Hematopoietic multipotent progenitor cell treated with erythropoietin and hydrocortisone succinate and interleukin-3 and kit ligand, for 4 days (in vitro differentiated cells): ENCODE measurements at places on chromosomes 7 and 10.
A peak's percentile ranks its signal among the peaks of the same experiment; 100 is the strongest.

DNA sequence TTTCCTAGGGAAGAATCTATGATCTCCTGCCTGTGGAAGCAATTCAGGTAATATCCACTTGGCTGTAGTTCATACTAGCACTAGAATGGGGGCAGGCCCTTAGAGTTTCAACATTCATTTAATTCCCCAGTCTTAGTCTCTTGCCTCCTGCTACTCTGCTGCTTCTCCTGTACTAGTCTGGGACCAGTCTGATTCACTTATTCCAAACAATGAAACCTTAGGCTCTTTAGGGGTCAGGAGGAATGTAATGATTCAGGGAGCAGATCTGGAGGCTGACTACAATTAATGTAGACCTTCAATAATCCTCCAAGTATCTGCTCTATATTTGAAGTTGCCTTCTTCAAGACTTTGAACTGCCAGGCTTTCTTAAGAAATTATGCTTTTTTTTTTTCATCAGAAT lies 101.8 kb downstream of the GNAT3 start:
- DNase-seq: no peak

GRCh38 chr10:96400465-96400864 lies 41.7 kb upstream of the OPALIN start:
- no peak for DNase-seq

DNA sequence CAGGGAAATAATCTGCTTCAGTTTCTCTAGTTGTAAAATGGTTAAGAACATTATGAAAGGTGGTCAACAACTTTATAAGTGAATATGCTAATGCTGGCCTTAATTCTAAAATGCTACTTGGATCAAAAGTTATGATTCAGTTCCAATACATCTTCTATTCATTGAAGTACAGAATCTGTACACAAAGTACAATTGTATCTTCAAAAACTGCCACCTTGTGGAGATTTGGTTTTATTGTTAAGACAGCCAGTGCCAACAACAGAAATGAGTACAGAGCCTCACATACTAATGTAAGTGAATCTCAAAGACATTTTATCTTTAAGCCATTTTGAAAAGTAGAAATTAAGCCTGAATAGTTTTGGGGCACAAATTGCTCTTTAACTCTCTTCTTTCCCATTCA lies 194.0 kb downstream of the CFTR start:
- peak; percentile 60 for DNase-seq

DNA sequence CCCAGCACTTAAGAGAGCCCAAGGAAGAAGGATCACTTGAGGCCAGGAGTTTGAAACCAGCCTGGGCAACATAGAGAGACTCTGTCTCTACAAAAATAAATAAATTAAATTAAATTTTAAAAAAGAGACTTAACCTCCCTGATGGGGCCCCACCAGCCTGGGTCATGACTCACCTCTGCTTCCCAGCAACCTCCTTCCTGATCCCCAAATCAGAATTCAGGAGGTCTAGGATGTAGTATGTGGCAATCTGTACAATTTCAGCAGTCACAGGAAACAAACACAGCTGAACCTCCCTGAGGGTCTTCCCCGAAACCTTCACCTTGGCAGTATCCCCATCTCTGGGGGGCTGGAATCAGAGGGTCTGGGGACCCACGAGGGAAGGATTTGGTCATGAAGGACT lies 9.7 kb upstream of the PPP1R35 start:
- DNase-seq: no peak

DNA sequence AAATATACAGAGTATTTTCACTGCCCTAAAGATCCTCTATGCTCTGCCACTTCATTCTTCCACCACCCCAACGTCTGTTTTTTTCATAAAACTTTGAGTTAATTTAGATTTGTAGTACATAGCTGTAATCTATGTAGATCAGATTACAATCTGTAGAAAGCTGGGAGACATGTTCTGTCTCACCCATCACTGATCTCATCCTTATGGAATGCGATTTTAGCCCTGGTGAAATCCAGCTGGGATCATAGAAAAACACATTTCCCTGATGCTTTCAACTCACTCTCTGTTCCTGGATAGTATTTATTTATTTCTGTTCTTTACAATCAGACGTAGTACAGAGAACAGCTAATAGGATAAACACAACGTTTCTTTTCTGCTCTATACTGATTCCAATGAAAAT lies 521.0 kb downstream of the KIF20B start:
- DNase-seq: no peak

- no peak for DNase-seq
Measured at GRCh38 chr10:52409928-52410327, 95.8 kb downstream of the DKK1 start.
